Activated T-helper 1 cell treated with anti-CD3 and anti-CD28 coated beads, Interleukin-2, amount 50 U/mL, for 16 hours (primary cell): ENCODE measurements at places on chromosomes 13 and 19.

DNA sequence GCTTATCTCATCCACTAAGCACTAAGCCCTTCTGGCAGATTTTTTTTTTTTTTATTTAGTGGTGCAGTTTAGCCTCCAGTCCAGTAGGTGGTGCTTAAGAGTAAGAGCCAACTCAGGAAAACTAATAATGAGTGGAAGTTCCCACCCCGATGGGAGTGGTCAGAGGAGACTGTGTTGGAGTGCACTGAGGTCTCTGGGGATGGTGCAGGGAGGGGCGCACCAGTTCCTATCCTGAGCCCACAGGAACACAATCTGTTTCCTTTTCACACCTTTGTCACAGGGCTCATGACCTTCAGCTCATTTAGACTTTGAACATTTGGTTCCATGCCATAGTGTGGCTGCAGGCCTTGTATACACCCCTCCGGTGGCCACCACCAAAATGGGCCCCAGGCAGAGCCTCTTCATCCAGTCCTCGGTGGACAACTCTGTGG is 367.4 kb downstream of the SPRY2 start:
- no peak for DNase-seq

GRCh38 chr13:30044932-30045331 is 194.5 kb upstream of the UBL3 start:
- DNase-seq = no peak

- DNase-seq = no peak
These were observed 6.8 kb downstream of the LILRA1 start for GRCh38 chr19:54600212-54600611.

- no peak for DNase-seq
These were observed 573.0 kb upstream of the SLITRK1 start for GRCh38 chr13:84455143-84455905.

DNA sequence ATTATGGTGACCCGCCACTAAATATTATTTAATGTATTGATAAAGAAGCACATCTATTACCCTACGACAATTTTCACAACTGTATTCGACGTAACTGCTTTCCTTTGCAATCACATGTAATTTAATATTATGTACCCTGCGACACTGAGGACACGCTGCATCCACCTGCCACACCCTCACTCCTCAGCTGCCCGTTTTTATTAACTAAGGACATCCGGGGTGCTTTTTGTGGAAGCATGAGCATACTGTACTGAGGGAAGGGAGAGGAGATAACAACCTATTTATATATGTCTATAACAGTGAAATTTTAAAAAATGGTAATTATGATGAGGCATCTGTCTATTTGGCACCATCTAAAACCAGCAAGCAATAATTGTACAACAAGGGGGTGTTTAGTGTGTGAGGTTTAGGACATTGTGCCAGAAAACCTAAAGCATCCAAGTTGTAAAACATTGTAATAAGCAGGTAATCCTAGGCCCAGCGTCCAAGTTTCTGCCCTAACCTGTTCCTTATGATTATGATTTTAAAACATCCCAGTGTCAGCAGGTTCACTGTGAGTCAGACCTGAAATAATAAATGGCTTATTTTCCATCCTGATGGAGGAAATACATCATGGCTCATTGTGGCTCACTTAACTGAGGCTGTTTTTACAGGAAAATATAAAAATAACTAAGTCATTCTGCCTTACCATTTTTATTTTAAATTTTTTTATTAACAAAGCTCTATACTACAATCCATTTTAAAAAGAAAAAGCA is 56.3 kb downstream of the FOXO1 start:
- DNase-seq = no peak

GRCh38 chr19:39139305-39139874 is 13.8 kb downstream of the PAK4 start:
- DNase-seq = no peak

DNA sequence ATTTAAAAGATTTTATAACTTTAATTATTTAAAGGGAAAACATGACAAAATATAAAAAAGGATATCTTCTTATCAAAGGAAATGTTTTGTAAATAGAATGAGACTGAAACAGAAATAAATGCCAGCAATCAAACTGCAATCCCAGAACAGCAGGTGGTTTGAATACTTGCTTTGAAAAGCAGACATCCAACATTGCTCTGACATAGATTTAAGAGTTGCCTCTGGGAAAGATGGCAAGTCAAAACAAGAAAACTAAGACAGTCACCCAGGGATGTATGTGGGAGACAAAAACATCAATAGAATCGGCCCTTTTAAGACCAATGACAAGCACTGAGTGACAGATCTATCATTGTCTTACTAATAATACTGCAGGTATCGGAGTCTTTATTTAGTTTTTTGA is 789.7 kb upstream of the GPC6 start:
- DNase-seq = no peak

GRCh38 chr13:84238381-84238780 is 356.1 kb upstream of the SLITRK1 start:
- DNase-seq = no peak

DNA sequence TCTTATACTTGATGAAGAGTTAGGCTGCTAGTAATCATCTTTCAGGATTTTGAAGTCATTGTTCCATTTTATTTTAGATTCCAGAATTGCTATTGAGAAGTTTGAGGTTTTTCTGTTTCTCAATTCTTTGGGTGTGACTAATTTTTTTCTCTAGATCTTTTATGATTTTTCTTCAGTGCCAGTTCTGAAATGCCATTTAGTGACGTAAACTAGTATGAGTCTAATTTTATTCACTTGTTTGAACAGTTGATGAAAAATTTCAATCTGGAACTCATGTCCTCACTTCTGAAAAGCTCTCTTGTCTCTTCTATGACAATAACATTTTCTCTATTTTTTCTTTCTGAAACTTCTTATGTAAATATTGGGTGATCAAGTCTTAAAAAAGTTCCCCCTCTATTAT is 188.5 kb upstream of the HTR2A start:
- no peak for DNase-seq

GRCh38 chr19:21045028-21045427 is 24.6 kb downstream of the ZNF430 start:
- no peak for DNase-seq

DNA sequence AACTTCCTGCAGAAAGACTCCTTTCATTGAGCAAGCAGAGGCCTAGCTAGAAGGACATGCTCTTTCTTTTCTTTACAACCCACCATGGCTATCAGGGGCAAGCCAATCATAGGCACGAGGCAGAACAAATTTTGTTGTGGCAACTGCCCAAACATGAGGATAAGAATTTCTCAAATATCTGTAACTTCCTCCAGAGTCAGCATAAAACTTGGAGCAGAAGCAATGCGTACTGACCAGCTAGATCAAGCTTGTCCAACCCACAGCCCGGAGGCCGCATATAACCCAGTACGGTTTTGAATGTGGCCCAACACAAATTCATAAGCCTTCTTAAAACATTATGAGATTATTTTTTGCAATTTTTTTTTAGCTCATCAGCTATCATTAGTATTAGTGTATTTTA is 87.0 kb upstream of the SOX21 start:
- DNase-seq = no peak

GRCh38 chr13:24927810-24928404 is 163.9 kb downstream of the RNF17 start:
- no peak for DNase-seq

DNA sequence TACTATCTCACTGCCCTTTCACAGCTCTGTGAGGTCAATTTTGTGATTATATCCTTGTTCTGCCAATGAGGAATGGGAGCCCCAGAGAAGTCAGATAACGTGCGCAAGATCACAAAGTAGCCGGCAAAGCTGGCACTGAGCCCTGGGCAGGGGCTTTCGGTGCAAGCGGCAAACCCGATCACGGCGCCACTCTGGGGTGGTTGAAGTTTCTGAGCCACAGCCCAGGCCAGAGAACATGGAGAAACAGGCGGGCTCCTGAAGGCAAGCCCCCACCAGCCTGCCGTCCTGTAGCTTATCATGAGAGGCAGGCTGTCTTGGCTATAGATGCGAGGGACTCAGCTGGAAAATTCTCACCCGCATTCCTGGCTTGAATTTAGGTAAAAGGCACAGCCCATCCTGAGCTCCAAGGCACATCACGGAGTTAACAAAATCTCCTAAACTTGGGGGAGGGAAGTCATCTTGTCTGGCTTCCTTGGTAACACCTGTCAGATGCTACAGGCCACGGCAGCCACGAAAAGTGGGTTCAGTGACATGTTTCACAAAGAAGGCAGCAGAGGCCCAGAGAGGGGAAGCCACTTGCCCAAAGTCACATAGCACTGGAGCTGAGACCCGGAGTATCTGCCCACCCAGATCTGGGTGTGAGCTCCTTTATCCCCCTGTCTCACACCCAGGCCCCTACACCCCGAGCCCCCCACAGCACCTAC is 12.5 kb downstream of the TNNT1 start:
- DNase-seq = no peak

DNA sequence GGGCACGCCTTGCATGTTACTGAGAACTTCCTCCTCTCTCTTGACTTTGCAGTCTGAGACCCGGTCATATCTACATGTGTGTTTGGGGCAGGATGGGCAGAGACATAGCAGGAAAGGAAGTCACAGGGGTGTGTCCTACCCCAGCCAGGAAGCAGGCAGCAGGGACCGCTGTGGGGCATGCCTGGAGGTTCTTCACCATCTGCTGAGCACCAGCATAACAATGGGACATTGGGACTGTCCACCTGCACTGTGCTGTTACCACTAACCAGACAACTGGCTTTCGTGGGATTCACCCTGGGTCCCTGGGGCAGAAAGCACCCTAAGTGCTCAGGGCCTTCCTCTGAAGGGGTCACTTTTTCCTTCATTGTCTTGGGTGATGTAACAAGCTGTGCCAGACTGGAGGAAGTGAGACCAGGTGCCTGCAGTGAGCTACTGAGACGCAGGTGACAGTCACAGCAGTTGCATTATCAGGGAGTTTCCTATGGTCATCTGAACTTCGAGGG is 2.6 kb upstream of the HAUS5 start:
- DNase-seq = no peak

- DNase-seq = no peak
These were observed 1.2 kb upstream of the P2RY11 start for GRCh38 chr19:10110076-10110971.

DNA sequence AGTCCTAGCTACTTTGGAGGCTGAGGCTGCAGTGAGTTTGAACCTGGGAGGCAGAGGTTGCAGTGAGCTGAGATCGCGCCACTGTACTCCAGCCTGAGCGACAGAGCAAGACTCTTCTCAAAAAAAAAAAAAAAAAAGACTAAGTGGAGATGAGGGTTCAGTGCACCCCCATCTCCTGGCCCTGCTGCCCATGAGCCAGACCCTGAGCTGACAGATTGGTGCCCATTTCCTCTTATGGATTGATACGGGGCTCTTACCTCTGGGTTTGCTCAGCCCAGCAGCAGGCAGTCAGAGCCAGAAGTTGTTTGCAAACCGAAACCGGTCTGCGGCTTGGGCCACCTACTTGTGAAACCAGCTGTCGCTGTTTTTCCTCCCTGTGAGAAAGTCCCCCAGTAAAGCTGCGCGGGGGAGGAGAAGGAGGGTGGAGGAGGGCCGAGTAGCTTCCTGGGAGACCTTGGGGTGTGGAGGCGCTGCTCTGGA is 36.9 kb downstream of the ARRDC2 start:
- DNase-seq = peak; percentile 64

- DNase-seq = no peak
These were observed 110.5 kb downstream of the NDFIP2 start for GRCh38 chr13:79591493-79591892.

DNA sequence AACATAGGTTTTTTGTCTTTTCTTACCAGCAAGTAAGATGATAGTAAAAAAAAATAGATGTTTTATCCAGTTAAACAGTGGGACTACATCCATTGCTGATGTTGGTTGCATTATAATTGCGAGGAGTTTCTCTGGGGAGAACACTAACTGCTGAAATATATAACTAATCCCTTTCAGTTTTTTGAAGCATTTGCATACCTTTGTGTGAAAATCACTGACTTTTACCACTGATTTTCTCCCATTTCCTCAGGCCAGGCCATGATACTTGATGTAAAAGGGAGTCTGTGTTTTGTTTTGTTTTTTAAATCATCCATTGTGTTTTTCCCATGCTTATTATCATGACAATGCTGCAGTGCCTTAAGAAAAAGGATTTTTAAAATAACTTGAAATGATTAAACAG is 699.5 kb downstream of the PCDH9 start:
- no peak for DNase-seq

GRCh38 chr19:1164684-1165531 is 9.2 kb downstream of the SBNO2 start:
- DNase-seq = no peak

DNA sequence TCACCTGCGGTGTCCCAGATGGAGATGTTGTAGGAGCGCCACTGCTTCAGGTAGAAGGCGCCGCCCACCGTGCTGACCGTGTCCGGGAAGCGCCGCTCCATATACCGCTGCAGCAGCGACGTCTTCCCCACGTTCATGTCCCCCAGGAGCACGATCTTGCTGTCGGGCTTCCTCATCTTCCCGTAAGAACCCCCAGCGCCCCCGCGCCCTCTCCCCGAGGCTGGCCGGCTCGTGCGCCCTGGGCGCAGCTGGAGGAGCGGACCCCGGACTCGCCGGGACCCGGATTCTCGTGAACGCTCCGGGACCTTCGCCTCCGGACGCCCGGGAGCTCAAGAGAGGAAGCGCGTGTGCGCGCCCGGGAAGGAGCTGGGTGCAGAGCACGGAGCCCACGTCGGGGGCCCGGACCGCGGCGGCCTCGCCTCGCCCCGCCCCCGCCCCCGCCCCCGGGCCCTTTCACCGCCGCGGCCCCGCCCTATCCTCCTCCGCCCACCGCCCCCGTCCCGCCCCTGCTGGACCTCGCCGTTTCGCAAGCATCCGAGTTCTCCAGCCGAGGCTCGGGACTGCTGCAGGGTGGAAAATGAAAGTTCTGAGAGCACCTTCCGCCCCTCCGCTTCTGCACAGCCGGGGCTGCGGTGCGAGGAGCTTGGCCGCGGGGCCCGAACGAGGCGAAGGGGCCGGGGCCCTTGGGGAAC is at the start of gene RAB20:
RAB20 (minus strand) TSS at position 379 of the 692 bp plus-strand sequence; CDS start at position 176, 203 bp downstream.
- DNase-seq = peak; percentile 30

DNA sequence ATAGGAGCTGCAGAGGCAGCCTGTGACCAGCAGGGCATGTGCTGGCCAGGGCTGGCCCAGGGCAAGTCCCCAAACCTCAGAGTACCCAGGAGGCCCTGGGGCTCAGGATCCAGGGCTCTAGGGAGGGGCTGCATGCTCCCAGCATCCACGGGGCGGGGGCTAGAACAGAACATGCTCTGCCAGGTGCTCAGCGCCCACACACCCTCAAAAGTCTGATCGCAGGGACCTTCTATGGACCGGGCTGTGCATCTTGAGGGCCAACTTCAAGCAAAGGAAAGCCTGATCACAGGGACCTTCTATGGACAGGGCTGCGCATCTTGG is 33.5 kb downstream of the ELL start:
- DNase-seq = no peak

- no peak for DNase-seq
These were observed 11.5 kb upstream of the SPART start for GRCh38 chr13:36357692-36358091.

DNA sequence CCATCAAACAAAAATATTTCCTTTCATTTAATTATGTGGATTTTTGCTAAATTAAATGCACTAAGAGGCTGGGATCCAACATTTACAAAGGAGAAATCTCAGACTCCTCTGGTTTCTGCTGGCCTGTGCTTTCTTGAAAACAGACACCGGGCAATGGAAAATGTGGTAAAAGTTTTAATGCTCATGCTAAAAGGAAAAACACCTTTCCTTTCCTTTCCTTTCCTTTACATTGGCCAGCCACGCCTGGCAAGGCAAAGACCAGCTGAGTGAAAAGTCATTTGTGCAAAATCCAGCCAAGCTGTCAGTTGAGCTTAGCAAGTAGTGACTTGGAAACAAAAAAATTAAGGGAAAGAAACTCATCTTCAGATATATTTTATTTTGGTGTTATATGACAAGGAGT is 240.3 kb downstream of the LACC1 start:
- no peak for DNase-seq

GRCh38 chr19:12802267-12803106 is 618 bp downstream of the THSD8 start:
- DNase-seq = no peak

GRCh38 chr13:40644838-40645604 is 21.4 kb downstream of the FOXO1 start:
- no peak for DNase-seq
